ENCODE measurements at places on chromosomes 6 and 20.

GRCh38 chr20:59416916-59417315 lies 116.5 kb downstream of the EDN3 start:
- DNase-seq: no peak

- peak; percentile 43 for DNase-seq
Observed at GRCh38 chr6:28943557-28944411, 20.0 kb upstream of the TRIM27 start.

- no peak for DNase-seq
Observed at GRCh38 chr6:1551249-1551648, 58.5 kb upstream of the FOXC1 start.

GRCh38 chr6:72032086-72032485 lies 145.7 kb downstream of the RIMS1 start:
- no peak for DNase-seq

DNA sequence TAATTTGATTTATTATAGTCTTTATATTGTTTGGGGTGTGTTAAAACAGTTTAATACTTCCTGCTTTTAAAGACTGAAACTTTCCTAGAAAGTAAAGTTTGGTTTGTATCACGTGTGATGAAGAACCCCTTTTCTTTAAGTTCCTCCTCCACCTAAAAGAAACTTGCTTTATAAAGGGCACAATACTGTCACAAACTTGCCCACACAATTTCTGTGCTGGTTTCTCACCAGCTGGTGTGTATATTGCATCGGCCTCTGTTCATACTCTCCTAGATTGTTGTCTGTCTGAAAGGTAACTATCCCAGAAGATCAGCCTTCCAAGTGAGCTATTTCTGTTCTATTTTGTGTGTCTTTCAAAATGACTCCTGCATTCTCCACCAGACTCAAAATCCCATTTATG lies 46.9 kb downstream of the ANKRD6 start:
- no peak for DNase-seq

GRCh38 chr6:132513831-132514545 lies 1.1 kb upstream of the STX7 start:
- no peak for DNase-seq

DNA sequence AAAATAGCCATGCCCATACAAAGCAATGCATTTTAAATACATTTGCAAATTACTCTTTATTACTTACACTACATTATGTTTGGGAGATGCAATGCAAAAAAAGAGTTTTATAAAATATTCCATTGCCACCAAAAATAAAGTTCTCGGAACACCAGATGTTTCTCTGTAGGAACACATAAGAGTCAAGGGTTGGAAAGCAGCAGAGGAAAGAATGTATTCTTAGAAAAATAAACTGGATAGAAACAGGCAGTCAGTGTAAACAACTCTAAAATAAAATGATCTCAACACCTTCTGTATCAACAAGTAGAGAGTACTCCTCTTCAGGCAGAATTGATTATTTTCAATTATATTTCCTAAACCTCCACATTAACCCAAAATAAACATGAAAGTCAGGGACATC lies 28.1 kb downstream of the KIF13A start:
- no peak for DNase-seq

- no peak for DNase-seq
Observed at GRCh38 chr20:46951840-46952497, 57.3 kb downstream of the EYA2 start.

- no peak for DNase-seq
Observed at GRCh38 chr20:32780278-32780677, 18.1 kb downstream of the DNMT3B start.

DNA sequence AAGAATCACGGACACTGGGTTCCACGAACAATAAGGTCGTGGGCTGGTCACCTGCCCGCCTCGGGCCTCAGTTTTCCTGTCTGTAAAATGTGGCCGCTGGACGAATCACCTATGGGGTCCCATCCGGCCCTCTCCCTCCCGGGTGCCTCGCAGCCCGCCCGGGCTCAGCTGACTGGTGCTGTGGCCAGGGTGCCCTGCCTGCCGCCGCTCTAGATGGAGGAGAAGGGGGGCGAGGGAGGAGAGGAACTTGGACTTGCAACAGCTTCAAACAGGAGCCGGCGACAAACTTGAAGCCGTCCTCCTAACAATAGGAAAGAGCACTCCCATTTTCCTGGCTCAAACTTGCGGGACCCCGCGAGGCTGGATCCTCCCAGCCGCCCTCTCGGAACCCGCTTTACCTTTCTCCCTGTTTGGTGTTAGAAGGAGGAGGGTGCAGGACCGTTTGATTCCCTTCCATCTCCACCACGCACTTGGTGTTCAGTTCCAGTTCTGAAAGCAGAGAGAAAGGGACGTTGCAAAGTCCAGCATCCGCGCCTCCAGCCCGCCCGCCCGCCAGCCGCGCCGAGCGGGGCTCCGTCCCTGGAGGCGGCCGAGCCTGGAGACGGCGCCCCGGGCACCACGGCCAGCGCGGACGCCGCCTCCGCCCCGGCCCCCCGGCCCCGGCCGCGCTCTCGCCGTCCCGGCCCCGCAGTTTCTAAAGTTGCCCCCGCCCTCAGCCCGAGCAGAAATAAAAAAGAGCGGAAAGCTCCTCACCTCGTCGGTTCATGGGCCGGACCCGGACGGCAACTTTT lies 584 bp downstream of the KIF13A start:
- DNase-seq: peak; percentile 58

GRCh38 chr6:24752917-24753492 lies 21.7 kb upstream of the GMNN start:
- DNase-seq: no peak

GRCh38 chr6:154367336-154367735 lies 10.7 kb upstream of the IPCEF1 start:
- DNase-seq: no peak

DNA sequence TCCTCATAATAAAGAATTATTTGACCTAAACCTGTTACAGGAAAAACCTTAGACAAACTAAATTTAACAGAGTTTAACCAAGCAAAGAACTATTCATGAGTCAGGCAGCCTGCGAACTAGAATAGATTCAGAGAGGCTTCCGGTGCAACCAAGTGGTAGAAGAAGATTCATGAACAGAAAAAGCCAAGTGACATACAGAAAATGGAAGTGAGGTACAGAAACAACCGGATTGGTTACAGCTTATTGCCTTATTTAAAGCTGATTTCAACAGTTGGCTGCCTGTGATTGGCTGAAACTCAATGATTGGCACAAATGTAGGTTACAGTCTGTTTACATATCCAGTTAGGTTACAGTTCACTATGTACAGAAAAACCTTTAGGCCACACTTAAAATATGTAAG lies 10.1 kb downstream of the PPP1R3G start:
- DNase-seq: peak; percentile 68

DNA sequence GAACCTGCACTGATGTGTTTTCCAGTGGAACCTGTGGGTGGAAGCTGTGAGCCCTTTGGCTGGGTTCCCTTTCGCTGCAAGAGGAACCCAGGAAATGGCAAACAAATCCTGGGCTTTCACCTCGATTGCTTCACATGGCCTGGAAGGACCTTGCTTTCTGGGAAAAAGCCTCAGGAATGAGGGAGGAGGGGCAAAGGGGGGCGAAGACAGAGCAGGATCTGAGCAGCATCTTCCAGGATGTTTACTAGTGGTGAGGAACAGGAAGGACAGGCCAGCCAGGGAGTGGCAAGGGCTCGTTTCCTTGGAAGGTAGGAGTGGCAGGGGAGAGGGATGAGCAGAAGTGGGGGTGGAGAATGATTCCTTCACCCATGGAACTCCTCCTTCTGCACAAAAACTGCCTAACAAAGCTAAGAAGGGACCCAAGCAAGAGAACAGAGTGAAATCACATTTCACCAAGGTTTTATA lies 5.9 kb downstream of the SLC2A10 start:
- no peak for DNase-seq

GRCh38 chr6:129100164-129100563 lies 217.2 kb downstream of the LAMA2 start:
- DNase-seq: no peak

DNA sequence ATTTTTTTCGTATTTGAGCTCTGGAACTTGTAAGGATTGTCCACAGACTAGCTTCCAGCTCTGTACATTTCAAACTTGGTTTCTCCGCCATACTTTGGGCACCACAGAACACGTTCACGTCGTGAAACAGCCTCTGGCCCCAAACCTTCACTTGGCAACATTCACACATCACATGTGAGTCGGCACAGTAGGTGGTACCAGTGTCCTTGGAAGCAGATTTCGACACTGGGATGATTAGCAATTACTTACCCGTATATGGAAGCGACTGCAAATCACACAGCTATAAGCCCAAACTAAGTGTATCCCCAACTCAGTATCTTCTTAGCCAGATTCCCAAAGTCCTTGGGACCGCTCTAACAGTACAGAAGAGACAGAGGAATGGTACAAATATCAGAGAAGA lies 60.2 kb downstream of the MAFB start:
- DNase-seq: no peak

DNA sequence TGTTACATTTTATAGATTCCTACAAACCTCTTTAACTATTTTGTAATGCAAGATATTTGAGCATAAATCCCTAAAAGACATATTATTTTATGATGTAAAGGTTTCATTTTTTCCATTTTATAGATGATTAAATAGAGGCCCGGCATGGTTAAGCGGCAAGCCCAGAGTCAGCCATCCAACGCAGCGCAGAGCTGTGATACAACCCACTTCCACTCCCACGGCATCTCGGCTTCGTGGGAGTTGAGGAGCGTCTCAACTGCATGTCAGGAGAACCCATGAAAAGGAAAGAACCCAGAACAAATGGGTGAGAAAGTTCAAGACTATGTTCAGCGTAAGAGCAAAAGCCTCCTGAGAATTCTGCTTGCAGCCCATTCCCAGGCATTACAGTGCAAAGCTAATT lies 488.2 kb downstream of the PRKN start:
- no peak for DNase-seq

DNA sequence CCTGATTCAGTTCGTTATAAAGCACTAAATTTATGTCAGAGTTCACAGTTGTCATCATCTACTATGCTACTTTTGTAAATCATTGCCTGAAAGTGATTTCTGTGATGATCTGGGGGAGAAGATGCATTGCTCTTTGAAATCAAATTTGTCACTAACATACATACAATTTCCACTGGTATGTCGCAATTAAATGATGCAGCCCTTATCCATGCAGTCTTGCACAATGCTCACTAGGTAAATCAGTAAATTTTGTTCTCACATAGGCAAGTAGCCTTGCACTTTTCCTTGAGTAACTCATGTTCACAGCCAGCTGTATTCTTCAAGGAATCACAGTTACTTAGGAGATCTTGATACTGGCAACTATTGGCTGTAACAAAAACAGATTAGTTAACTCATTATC lies 20.8 kb downstream of the CRISP2 start:
- no peak for DNase-seq

- no peak for DNase-seq
Observed at GRCh38 chr6:81128671-81129070, 623.8 kb downstream of the TENT5A start.

DNA sequence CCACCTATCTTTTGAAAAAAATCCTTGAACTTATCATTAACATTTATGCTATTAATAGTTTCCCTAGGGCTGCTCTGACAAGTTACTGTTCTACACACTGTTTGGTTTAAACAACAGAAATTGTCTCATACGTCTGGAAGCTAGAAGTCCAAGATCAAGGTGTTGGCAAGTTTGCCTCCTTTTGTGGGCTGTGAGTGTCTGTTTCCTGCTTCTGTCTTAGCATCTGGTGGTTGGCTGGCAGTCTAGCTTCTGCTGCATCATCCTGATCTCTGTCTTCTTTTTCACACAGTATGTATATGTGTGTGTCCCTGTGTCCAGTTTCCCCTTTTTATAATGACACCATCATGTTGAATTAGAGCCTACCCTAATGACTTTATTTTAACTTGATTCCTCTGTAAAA lies 154.8 kb downstream of the RPS12 start:
- DNase-seq: no peak

- DNase-seq: no peak
Observed at GRCh38 chr20:33838035-33838864, 27.1 kb downstream of the CHMP4B start.

DNA sequence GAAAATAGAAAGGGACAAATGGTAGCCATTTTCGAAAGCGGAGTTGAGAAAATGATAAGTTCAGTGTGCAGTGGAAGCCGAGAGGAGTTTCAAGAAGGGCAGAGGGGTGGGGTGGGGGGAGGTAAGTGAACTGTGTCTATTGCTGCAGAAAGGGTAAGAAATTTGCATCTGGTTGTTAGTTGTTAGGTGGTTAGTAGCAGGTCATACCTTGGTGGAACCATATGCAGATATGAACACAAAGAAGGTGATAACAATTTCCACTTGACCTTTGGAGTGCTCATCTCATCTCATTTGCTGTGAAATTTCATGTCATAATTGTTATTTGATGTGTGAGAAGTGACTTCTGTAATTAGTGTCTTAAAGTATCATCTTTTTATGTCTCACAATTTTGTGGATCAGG lies 288.2 kb downstream of the QKI start:
- peak; percentile 23 for DNase-seq

DNA sequence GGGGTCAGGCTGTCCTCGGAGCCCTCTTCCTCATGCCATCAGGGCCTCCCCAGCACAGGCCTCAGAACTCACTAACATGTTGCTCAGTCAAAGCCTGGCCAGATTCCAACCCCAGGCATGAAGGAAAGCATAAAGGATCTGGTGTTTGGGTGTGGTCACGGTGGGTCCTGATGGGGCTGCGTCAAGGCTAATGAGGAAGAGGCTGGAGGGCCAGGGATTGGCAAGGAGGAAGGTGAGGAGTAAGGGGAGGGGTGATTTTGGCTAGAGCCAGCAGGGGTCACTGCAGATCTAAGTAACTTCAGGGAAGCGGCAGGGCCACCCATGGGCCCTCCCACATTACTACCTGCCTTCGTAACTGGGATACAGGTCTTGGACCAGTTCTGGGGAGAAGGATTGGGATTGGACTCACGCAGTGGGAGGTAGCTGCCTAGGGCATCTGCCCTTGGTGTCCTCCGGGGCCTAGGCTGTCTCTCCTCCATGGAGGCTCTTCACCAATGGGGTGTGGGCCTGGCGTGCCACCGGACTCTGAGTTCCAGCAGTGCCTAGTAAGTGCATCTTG lies 36.2 kb upstream of the MRPS18A start:
- DNase-seq: peak; percentile 80

- DNase-seq: no peak
Observed at GRCh38 chr6:49913636-49914375, 47.5 kb upstream of the CRISP1 start.

All from GM13977 (cell line).